Stimulated activated naive CD8-positive, alpha-beta T cell treated with anti-CD3 and anti-CD28 coated beads, Interleukin-15, Interleukin-2, amounts not matched to agents 100 U/mL and 50 U/mL, for 24 hours (primary cell): ENCODE measurements at places on chromosomes 1 and 21.

GRCh38 chr1:110161849-110162248, 11.6 kb downstream of the SLC6A17 start:
- no peak for DNase-seq

DNA sequence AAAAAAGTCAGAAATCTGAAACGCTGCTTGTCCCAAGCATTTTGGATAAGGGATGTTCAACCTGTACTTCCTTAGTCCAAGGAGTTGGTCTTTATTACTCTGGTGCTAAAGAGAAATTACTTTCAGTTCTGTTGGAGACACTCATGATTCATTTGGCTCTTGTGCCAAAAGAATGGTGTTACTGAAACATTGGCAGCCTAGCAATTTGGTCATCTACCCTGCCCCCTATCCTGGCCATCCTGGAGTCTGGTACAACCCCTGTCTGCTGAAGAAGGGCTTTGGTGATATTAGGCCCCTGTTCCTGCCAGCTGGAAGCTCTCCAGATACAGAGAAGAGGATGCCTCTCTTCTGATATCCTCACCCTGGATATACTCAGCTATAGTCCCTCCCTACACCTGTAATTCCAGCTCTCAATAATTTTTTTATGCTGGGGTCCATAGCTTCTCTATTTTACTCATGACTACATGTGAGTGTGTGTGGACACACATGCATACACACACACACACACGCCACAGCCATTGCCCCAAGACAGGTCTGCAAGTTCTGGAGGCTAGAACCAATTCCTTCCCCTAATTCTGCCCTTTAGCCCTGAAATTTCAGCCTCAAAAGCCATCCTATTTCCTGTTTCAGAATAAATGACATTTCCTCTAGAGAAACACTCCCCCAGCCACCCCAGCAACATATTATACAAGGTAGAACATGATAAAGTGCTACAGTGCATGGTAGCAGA, 40.0 kb downstream of the LHX8 start:
- no peak for DNase-seq

DNA sequence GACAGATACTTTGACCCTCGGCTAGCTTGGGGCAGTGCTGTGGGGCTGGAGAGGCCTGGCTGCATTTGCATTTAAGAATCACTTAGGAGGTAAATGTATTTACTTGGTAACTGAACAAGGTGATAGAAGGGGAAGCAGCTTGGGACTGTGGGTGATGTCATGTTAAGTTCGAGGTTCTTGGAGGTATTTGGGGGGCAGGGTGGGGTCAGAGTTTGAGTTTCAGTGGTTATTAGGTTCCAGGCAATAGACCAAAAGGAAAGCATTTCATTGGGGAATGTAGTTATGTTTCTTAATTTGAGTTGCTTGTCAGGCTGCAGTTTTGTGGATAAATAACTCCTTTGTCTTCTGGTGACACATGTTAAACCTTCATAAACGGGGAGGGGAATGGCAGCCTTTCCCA, 2.4 kb upstream of the FAM78B start:
- DNase-seq = no peak

DNA sequence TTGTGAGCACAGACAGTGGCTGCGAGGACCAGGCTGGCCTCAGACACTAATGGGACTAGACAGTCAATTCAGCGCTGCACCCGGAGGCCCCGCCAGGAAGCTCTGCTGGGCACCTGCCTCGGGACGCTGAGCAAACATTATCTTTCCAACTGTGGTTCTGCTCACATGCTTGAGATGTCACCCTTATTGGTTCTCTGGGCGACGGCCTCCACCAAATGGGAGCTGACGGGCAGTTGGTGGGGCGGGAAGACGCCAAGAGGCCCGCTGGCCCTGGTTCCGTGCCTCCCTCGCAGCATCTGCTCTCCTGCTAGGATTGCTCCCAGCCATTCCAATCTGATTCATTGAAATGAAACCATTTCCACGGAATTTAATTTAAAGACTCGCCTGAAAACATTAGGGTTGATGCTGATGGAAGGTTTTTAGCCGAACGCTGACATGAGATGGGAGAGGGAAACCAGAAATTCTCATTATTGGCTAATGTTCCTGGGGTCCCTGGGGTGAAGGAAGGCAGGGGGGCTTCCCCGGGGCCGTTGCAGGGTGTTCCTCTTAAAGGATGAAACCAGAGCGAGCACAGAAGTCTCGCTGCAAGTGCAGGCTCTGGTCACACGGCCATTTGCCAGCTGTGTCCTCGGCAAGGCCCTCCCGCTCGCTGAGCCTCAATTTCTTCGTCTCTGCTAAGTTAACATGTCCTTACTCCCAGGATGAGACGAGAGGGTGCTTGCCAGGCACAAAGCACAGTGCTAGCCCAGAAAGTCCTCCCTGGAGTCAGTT, 512.2 kb downstream of the NPHP4 start:
- DNase-seq = no peak

DNA sequence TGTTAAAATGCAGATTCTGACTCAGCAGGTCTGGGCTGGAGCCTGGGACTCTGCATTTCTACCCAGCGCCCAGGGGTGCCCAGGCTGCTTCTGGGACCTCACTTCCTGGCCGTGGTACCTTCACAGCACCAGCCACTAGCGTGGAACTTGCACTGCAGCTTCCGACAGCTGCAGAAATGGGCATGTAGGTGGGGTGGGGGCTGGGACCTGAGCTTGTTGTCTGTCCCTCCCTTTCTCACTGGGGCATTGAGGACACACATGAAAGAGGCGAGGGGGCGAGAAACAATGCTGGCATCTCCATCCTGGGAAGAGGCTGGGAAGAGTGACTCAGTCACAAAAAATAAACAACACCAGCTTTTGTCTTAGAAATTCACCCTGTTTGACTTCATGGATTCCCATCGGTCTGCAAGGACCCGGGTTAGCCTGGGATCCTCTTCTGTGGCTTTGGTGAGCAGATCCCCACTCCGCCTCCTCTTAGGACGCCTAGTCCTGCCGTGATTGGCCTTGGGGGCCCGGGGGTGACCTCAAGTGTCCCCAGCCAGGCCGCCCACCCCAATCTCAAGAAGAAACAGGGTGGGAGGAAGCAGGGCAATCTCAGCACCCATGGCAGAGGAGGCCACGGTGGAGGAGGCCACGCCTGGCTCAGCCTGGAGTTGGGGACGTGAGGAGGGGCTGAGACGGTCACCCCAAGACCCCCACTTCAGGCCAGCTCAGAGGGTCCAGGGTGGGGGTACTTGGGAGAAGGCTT, 29.9 kb upstream of the POFUT2 start:
- DNase-seq = no peak

DNA sequence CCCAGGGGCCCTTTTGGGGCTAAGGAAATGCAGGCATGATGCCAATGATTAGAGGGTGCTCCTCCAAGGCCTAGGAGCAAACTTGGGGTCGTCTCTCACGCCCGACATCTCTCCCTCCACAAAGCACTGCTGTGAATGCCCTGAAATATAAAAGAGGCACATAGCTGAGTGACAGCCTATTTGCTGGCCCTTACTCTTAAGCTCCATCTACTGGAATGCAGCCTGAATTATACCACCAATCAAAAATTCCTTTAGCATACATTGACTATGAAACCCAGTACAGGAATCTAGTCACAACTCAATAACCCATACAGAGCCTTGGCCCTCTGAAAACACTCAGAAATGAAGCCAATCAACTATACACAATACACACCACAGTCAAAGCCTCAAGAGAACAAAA, 105.5 kb downstream of the LRIG2 start:
- no peak for DNase-seq

DNA sequence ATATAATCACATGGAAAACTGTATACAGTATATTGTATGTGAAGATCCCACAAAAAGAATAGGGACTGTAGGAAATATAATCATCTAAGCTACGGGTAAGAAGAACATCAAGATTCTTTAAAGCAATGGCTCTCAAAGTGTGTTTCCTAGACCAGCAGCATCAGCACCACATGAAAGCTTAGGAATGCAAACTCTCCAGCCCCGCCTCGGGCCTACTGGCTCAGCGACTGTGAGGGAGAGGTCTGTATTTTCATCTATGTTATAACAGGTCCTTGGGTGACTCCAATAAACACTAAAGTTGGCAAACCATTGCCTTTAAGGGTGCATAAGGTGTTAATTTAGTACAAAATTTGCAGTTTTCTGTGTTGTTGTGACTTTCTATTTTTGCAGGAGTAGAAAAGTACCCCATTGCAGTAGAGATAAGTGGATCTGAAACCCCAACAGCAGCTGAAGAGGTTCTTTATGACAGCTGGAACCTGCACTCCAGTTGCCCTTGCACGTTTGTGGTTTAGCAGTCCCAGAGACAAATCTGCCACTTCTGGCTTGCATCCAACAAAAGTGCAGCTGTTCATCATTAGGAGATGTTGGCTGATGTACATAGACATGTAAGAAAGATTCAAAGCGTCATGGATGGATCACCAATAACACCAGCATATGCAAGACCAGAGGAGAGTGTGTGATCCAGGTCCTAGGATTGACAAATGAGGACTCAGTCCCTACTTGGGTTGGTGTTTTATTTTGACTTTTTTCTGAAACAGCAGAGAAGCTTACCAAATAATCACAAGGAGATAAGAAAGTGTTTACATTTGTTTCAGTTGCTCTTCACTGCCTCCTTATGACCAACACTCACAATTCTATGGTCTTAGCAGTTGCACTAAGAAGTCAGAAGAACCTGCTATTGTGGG, 15.9 kb upstream of the IFNAR1 start:
- DNase-seq = no peak

- no peak for DNase-seq
Measured at GRCh38 chr1:14733048-14733778, 134.7 kb downstream of the KAZN start.

DNA sequence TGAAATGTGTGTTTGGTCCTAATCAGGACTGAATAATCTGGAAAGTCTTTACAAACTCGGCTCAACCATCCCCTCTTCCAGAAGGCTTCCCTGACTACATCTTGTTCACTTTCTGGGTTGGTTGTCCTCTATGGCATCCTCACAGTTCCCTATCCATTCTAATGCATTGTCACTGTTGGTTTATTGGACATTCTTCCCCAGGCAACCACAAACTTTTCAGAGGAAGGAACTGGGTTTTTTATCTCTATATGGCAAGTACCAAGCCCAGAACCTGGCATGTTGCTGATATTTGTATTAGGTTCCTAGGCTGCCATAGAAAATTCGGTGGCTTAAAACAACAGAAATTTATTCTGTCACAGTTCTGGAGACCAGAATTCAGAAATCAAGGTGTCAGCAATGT, 363.5 kb upstream of the ST6GALNAC5 start:
- no peak for DNase-seq

DNA sequence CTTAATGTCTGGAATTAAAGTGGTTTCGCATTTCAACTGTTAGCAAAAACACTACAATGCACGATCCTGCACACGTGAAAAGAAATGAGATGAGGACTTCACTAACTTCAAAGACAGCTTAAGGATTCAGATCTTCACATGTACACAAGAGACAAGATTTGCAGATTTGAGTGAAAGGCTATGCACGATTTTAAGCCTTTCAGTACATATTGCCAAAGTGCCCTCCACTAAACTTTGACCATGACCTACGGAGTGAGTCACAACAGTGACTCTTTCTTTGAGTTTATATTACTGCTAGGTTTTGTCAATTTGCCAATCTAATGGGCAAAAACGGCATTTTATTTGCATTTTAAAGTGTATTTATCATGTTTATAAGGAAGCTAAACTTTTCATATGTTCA, 41.2 kb upstream of the CR1L start:
- no peak for DNase-seq

DNA sequence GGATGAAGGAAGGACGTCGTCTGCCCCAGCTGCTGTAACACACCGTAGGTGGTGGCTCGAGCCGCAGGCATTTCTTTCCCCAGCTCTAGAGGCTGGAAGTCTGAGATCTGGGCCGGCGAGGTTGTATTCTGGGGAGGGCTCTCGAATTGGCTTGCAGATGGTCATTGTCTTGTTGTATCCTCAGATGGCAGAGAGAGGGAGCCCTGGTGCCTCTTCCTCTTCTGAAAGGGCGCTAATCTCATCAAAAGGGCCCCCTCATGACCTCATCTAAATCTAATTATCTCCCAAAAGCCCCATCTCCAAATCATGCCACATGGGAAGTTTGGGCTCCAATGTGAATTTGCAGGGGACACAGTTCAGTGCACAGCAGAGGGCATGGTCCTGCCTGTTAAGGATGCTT, 109.0 kb downstream of the SIK1 start:
- DNase-seq = no peak

- no peak for DNase-seq
Measured at GRCh38 chr1:229547542-229547941, 11.0 kb downstream of the ABCB10 start.

- no peak for DNase-seq
Measured at GRCh38 chr1:182032251-182032650, 29.3 kb downstream of the ZNF648 start.

DNA sequence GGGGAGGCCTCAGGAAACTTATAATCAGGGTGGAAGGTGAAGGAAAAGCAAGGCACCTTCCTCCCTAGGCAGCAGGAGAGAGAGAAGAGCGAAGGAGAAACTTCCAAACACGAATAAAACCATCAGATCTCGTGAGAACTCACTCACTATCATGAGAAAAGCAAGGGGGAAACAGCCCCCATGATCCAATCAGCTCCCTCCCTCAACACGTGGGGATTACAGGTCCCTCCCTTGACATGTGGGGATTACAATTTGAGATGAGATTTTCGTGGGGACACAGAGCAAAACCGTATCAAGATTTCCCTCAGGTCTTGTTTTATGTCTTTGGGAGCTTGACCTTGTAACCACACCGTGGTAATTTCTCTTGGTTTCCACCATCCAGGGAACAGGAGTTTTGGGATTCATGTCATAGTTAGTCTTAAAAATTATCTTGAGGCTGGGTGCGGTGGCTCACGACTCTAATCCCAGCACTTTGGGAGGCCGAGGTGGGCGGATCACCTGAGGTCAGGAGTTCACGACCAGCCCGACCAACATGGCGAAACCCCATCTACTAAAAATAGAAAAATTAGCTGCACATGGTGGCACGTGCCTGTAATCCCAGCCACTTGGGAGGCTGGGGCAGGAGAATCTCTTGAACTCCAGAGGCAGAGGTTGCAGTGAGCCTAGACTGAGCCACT, 47.2 kb upstream of the NBPF3 start:
- DNase-seq = no peak
